ENCODE measurements at places on chromosomes 2 and 18. TPM values are rescaled to one million over a fixed set of nuclear protein-coding genes. Genes with fewer than 3 reads are reported as not detected.

- H3K36me3 ChIP-seq, result no peaks in the 10 kb centered on the region
- H3K27me3 ChIP-seq, result no peaks in the 10 kb centered on the region
- H3K27ac ChIP-seq, result no peak overlapping the region
- peaks cover 14% of the 10 kb centered on the region for H3K4me1 ChIP-seq
- no peak for DNase-seq
Measured at GRCh38 chr2:217102956-217103355, 243.1 kb upstream of the TNP1 start.

SERPINB4 gene
- not detected for total RNA-seq

TTR gene
- 1.2 TPM for total RNA-seq

CNRIP1 gene
- total RNA-seq, result not detected

GRCh38 chr2:236689393-236689700, 119.7 kb downstream of the ACKR3 start:
- no peaks in the 10 kb centered on the region for H3K36me3 ChIP-seq
- H3K27me3 ChIP-seq, result peaks cover 53% of the 10 kb centered on the region
- no peak overlapping the region for H3K27ac ChIP-seq
- H3K4me1 ChIP-seq, result no peaks in the 10 kb centered on the region
- no peak overlapping the region for H3K4me3 ChIP-seq

PROM2 gene
- 11.9 TPM for total RNA-seq

Data from HCT116 (cell line).